ENCODE measurements at places on chromosomes 2 and 18.

GRCh38 chr2:127413782-127414637 is 4.2 kb upstream of the PROC start:
- no peak for DNase-seq

DNA sequence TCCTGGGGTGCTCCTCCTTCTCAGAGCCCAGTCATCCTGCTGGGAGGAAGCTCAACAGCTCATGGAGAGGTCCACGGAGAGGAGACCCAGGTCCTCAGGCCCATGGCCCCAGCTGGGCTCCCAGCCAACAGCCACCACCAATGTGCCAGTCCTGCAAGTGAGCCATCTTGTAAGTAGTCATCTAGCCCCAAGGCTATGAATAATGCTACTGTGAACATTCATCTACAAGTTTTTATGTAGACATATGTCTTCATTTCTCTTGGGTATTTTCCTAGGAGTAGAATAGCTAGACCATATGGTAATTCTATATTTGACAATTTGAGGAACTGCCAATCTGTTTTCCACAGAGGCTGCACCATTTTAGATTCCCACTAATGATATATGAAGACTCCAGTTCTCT is 166.1 kb downstream of the MTCL1 start:
- DNase-seq = no peak

DNA sequence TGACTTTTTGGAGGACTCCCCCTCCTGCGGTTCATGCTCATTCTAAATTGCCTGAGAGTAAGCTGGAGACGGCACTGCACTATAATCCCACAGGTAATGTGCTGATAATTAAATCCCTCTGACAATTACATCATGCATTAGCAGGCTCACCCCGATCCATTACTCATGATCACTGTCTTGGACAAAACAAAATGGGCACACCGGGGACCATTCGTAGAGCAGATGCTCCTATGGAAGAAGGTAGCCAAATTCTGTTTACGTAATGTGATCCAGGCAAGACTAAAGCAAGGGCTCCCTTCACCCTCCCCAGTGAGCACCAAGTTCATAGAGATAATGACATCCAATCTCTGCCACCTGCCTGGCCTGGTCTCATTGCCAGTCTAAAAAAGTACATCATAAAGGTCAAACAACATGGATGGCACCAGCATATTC is 657.1 kb upstream of the SOX11 start:
- no peak for DNase-seq

- DNase-seq = no peak
Observed at GRCh38 chr2:33134791-33135560, 188.2 kb downstream of the LTBP1 start.

DNA sequence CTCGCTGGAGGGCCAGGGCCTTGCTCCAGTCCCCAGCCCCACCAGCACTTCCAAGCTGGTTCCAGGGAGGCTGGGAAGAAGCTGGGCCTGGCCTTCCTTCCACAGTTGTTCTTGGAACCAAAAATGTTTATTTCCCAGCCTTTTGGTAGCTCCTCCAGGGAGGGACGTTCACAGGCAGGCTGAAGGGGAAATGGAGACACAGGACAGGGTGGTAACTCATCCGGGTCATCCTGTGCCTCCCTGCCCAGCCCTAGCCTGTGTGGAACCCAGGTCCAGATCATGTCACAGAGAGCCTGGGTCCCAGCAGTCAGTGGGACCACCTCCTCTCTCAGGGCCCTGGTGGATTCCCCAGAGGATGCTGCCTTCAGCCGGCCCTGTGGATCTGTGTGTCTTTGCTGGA is 12.5 kb upstream of the ARMC9 start:
- no peak for DNase-seq

DNA sequence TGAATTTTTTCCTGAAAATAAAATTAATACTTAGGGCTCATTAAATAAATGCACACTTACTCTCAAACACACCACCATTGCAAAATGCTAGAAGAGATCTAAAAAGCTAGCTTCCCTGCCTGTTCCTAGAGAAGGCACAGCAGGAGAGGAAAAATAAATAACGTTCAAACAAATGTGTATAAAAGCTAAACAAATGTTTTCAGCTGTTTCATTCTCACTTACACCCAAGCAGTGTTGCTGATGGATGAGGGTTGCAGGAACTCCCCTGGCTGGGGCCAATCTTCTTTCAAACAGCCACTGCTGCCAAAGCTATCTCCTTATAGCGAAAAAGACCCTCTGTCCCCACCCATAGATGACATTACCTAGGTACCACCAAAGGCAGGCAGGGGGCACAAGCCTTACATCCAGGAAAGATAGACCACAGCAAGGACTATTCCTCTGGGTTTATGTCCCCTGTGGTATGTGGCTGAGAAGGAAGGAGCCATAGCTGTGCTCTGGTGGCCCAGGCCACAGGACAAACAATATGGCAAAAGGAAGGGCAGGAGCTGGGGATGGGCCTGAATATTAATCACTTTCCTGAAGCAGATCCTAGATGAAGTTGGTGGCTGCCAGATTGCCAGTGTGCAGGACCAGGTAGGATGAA is 214.6 kb downstream of the TTC32 start:
- DNase-seq = no peak

GRCh38 chr18:68833756-68834155 is 35.9 kb downstream of the CCDC102B start:
- DNase-seq = no peak

GRCh38 chr2:37268111-37268510 is 36.7 kb downstream of the NDUFAF7 start:
- DNase-seq = no peak

- no peak for DNase-seq
Observed at GRCh38 chr2:232022718-232023117, 61.2 kb downstream of the DIS3L2 start.

- no peak for DNase-seq
Observed at GRCh38 chr2:217102956-217103355, 243.1 kb upstream of the TNP1 start.

GRCh38 chr2:33476793-33477190 is 343 bp downstream of the RASGRP3 start:
- DNase-seq = no peak

DNA sequence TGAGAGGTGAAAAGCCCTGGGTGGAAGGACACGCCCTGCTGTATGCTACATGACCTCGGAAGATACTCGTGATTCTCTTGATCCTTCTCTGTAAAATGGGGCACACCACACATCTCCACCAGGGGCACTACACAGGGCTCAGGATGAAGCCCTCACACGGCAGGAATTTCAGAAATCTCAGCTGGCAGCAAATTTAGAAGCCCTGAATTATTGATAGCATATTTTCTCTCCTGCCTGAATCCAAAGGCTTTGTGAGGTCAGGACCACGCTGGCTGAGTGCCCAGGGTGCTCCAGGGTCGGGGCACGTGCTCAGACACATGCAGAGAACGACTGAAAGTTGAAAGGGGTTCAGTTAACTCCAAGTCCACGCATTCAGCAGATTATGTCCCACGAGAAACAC is 42.1 kb upstream of the GALR1 start:
- no peak for DNase-seq

GRCh38 chr18:33116376-33116775 is 324.1 kb downstream of the CCDC178 start:
- DNase-seq = peak; percentile 77

- no peak for DNase-seq
Observed at GRCh38 chr2:120472031-120472430, 126.1 kb downstream of the INHBB start.

DNA sequence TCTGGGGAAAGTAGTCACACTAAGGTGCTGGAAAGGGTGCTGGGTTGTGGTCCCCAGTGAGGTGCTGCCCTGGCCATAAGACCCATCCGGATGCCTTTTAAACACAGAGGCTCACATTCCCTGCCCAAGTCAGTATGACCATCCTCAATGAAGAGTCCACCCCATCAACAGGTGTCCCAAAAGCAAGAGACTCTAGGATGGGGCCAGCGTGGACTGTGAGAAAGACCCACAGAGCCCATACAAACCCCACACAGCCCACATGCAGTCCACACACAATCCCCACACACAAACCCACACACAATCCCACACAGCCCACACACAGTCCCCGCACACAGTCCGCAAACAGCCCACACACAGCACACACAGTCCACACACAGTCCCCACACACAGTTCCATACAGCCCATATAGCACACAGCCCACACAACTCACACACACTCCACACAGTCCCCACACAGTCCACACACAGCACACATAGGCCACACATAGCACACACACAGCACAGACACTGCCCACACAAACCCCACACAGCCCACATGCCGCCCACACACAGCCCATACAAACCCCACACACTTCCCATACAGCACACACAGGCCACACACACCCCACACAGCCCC is 241.4 kb upstream of the SALL3 start:
- DNase-seq = no peak

DNA sequence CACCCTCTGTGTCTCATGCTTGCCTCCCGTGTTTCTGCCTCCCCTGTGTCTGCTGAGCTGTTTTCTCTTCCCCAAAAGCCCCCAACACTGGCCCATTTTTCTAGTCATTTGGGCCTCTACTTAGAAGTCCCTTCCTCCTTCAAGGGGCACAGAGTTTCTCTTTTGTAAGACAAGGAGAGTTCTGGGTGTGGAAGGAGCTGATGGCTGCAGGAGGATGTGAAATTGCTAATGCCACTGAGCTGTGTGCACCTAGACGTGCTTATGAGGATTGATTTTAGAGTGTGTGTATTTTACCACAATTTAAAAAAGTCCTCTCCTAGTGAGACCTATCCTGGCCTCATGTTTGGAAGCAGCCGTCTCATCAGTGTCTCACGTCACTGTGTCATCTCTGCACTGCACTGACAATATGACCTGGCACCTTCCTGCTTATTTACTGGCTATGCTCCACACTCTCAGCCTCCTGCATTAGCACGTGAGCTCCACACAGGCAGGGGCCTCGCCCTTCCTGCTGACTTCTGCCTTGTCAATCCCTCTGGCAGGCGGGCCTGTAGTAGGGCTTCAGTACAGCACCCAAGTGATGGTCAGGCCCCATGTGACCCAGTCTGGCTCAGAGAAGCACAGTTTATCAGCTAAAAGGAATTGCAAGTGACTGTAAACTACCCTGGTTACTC is 8.0 kb upstream of the MBP start:
- no peak for DNase-seq

DNA sequence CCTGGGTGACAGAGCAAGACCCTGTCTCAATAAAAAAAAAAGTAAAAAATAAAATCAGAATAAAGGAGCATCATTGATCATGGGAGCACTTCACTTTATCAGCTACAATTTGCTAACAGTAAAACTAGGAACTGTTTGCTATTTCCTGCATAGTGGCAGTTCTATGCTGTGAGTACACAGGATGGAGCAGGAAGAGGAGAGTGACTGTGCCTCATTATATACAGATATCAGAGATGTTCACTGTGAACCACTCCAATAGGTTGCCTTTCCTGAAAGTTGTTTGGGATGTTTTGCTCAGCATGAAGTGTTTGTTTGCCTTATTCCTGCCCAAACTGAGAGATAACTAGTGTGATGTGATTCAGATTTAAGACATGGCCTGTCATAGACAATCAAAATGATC is 151.4 kb upstream of the EPAS1 start:
- DNase-seq = no peak

GRCh38 chr2:100106460-100106859 is 35.9 kb downstream of the AFF3 start:
- no peak for DNase-seq

GRCh38 chr2:81276595-81276994 is 972.0 kb upstream of the LRRTM1 start:
- no peak for DNase-seq

- DNase-seq = no peak
Observed at GRCh38 chr2:8253781-8254180, 428.1 kb upstream of the ID2 start.

DNA sequence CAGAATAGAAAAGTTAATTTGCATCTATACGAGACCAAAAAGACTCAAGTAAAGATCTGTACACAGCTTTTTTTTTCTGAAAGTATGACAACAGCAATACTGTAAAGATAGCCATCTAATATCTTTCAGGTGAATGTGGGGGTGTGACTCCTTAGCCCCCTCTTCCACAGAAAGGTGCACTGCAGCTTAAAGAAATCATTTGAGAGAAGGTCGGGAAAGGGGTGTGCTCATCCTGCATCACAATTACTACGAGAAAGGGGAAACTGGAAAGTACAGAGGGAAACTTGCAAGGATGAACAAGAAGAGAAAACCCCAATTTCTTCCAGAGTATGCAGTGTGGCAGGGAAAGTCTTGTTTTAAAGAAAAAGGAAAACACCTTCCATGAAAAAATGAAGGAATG is 255.6 kb downstream of the CCDC178 start:
- DNase-seq = no peak

DNA sequence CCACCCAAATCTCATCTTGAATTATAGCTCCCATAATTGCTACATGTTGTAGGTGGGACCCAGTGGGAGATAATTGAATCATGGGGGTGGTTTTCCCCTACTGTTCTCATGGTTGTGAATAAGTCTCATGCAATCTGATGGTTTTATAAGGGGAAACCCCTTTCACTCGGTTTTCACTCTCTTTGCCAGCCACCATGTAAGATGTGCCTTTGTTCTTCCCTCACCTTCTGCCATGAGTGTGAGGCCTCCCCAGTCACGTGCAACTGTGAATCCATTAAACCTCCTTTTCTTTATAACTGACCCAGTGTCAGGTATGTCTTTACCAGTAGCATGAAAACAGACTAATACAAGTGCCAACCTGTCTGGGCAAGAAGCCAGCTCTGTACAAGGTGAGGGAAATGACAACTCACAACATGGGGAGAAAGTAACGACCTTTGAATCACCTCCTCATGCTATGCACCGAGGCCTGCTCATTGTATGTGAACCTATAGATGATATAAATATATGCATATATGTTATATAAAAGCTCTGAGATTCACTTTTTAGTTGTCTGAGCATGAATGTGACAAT is 162.2 kb downstream of the ALPK2 start:
- no peak for DNase-seq

DNA sequence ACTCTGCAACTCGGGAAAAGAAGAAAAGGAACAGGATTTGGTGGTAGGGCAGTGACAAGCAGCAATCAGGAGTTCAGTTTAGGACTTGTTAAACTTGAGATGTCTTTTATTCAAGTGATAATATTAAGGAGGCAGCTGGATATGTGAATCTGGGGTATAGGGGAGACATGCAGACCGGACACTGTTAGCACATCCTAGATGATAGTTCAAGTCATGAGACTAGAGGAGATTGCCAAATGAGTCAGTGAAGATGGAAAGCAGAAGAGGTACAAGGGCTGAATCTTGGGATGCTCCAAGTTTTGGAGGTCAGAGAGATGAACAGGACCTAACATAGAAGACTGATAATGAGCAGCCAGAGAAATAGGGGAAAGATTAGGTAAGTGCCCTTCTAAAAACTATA is 69.5 kb upstream of the PSME4 start:
- no peak for DNase-seq

DNA sequence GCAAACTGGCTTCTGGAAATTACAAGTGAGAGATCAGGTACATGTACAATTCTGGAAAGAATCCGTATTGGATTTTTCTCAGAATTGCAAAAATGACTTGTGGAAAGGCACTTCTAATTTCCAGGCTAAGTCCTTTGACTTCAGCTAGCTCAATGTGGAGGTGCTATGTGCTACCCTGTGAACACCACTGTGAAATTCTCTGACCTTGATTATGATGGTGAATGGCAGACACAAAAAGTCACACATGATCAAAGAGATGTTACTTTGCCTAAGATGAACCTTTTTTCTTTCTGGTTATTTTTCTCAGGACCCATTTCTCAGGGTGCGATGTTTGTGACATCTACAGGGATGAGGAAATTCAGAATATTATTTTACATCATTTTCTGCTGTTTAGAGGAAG is 856.6 kb upstream of the VRK2 start:
- DNase-seq = no peak
